K562 (cell line): ENCODE measurements at places on chromosomes 2 and 18.

- DNase-seq, result peak; percentile 4
Observed at GRCh38 chr18:52288403-52289004, 51.5 kb upstream of the DCC start.

- DNase-seq, result no peak
Observed at GRCh38 chr2:237179161-237179560, 93.5 kb downstream of the COPS8 start.

GRCh38 chr18:40179729-40180461 lies 1775.1 kb upstream of the PIK3C3 start:
- DNase-seq, result no peak

DNA sequence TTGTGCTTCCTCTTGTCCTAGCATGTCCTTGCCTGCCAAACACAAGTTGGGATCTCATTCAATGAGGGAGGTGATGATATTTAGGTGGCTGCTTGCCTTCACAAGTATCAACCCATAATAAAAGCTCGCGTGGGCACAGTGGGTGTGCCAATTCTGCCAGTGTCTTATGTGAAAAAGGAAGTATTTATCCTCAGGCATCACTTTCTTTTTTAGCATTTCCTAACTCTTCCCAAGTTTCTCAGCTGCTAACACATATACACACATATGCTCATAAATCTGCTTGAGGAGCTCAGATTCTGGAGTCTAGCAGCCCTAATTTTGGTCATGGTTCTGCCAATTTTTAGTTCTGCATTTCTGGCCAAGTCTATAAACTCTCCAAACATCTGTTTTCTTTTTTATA lies 319.5 kb upstream of the HNMT start:
- no peak for DNase-seq

- DNase-seq, result no peak
Observed at GRCh38 chr2:138948070-138948539, 167.9 kb upstream of the NXPH2 start.

DNA sequence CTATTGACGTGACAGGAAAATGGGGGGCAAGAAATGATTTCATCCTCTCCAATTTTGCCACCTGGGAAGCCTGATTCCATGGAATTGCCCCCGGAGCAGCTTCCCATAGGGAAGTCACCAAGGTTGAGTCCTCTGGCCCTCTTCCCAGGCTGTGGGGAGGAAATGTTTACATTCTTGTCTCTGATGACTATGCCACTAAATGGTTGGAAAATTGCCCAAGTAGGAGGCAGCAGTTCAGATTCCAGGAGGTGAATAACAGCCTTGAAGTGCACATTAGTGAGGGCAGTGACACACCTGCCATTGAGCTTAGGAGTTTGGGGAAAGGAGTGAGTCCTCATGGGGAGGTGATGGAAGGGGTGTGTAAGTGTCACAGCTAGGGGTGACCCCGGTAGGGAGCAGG lies 449.2 kb upstream of the DCC start:
- no peak for DNase-seq

DNA sequence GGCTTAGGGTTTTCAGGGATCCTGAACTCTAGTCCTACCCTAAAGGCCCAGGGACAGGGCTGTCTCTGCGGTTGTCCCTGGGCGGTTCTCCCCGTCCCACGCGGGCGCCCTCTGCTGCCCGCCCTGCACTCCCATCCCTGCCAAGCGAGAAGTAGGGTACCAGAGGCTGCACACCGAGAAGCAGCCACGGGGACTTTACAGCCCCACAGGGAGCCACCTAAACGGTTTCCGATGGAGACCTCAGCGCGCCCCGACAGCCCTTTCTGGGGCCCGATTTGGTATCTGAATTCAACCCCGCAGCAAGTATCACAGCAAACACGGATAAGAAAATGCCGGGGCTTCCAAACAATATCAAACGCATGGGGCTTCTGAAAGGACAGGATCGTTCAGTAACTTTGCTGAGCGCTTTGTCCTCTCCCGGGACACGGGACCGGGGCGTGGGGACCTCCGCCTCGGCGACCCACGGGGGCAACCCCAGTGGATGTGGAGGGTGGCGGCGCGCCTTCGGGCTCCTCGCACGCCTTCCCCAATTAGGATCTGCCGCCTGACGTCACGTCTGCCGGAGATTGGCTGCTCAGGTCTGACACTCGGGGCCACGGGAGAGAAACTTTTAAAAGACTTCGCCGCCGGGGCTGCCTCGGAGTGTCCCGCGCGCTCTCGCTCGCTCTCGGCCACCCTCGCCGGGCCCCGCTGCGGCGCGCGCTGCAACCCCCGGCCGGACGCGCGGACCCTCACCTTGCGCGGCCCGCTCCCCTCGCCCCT lies at the start of gene LTBP1:
Gene LTBP1, plus strand, starts transcription at position 640 of the 762 bp plus-strand sequence. CDS start 372 bp downstream, outside the sequence.
- peak; percentile 85 for DNase-seq

- DNase-seq, result no peak
Observed at GRCh38 chr18:31429623-31430022, 17.9 kb upstream of the DSG3 start.

DNA sequence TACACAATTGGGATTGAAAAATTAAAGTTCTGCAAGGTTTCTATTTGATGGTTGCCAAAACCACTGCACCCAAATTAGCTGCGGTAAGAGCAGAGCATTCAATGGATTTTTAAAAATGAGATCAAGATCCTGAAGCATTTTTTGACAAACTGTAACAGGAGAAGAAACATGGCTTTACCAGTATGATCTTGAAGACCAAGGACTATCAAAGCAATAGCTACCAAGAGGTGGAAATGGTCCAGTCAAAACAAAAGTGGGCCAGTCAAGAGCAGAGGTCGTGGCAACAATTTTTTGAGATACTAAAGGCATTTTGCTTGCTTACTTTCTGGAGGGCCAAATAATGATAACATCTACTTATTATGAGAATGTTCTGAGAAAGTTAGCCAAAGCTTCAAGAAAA lies 186.8 kb downstream of the RDH14 start:
- no peak for DNase-seq

- no peak for DNase-seq
Observed at GRCh38 chr2:203706403-203706802, at the start of gene CD28. Gene CD28, plus strand, starts transcription at chr2:203706639. Its CDS starts 58 bp downstream, at chr2:203706697.

- DNase-seq, result peak; percentile 61
Observed at GRCh38 chr2:119659601-119660342, 19.2 kb upstream of the TMEM177 start.

DNA sequence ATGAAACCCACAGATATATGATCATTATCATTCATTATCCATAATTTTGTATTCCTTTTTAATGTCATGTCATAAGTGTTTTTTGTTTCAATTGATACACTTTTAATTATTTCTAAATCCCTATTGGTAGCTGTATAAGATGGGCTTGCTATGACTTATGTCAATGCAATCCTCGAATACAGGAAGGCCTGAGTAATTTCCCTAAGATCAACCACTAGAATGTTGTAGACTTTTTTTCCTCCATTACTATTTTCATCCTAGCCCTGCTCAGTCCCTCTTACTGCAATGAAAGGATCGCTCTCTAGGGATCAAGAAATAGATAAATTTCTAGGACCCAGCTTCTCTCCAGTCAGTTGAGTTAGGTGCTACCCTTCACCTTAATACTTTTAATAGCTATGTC lies 186.3 kb downstream of the KCNE4 start:
- no peak for DNase-seq

- no peak for DNase-seq
Observed at GRCh38 chr2:60484133-60484645, 69.3 kb downstream of the BCL11A start.
